ENCODE measurements at places on chromosomes 3 and 15.

DNA sequence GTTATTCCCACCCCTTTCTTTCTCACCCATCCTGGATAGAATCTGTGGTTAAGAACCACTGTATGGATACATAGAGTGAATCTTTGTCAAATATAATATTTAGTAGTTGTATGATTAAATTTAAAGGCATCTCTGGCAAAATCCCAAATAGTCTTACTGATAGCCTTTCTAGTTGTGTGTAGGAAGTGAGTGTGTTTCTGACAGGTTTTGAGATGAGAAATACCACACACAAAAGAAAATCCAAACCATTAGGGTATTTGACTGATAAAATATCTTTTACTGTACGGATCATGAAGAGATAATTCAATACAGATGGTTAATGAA is 44.7 kb upstream of the PLCL2 start:
- DNase-seq: no peak

DNA sequence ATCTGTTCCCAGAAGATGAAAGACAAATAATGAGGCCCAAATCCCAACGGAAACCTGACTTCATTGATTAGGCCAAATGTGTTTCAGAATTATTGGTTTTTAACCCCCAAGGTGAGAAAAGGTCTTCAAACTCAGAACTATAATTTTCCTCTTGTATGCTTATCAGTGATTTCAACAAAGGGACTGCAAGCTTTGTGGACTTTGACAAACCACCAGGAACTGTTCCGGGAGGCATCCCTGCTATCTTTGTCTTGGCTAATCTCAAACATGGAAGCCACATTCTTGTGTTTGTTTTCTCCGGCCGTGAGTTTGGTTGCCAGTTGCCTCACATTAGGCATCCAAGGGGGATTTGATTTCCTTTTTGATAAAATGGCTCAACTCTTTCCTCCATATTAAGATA is 19.5 kb downstream of the ARHGEF3 start:
- DNase-seq: no peak

GRCh38 chr3:24454393-24454792 is 40.3 kb downstream of the THRB start:
- DNase-seq: no peak

GRCh38 chr3:49807431-49808114 is 4.5 kb downstream of the INKA1 start:
- DNase-seq: peak; percentile 46

GRCh38 chr3:61564395-61565059 is 3.2 kb downstream of the PTPRG start:
- peak; percentile 11 for DNase-seq

- DNase-seq: no peak
These were observed 56.6 kb upstream of the CTDSPL2 start for GRCh38 chr15:44370830-44371229.

GRCh38 chr15:51267051-51267702 is 71.2 kb downstream of the CYP19A1 start:
- DNase-seq: no peak
